ENCODE measurements at places on chromosomes 16 and 17. TPM values are rescaled to one million over a fixed set of nuclear protein-coding genes. Genes with fewer than 3 reads are reported as not detected.
A peak's percentile ranks its signal among the peaks of the same experiment; 100 is the strongest.

Gene FBXL16
- total RNA-seq = 29.3 TPM

DNA sequence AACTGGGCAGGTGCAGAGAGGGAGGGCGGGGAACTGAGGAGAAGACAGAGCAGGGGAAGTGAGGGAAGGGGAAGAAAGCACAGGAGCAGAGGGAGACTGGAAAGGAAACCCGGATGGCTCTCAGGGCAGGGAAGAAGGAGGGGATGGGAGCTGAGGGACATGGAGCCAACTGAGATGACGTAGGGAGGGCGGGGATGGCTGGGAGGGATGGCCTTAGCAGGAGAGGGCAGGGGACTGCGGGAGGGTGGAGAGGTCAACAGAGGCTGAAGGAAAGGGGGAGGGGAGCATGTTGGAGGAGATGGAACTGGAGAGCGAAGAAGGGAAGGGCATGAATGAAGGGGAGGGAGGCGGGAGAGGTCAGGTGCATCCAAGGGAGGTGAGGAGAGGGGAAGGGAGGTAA lies 81.9 kb downstream of the KCNJ12 start:
- DNase-seq = no peak

- DNase-seq = no peak
Observed at GRCh38 chr16:57472665-57473060, 10.2 kb downstream of the POLR2C start.

Gene ABCC12
- total RNA-seq = not detected

DNA sequence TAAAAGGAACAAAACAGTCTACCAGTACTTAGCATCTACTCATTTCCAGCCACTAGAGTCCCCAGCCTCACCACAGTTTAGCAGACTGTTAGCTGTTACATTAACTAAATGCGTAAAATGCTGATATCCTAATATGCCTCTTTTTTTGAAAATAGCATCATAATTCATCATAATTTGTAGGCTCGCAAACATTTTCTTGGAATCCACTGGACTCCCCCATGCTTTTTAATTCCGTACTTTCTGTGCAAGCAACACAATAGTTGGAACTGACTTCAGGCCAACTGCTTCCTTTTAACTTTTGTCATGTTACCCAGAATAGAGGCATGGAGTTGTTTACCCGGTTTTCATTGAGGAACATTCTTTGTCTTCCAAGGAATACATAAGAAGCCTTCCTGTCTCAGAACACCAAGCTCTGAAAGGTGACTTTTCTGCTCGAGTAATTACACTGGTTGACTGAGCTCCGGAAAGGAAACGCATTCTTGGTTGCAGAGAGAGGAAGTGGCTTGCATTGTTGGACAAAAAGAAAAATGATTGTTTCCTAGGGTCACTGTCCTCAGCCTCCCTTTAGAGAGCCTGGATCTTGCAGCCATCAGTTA lies 30.9 kb upstream of the SEC14L1 start:
- DNase-seq = no peak

- no peak for DNase-seq
Observed at GRCh38 chr17:75902406-75902805, 2.3 kb downstream of the MRPL38 start.

GRCh38 chr16:30896261-30896888 lies at the start of gene CTF1:
CTF1 (plus strand) TSS chr16:30896614; CDS start chr16:30896644, 30 bp downstream.
- DNase-seq = peak; percentile 64

DNA sequence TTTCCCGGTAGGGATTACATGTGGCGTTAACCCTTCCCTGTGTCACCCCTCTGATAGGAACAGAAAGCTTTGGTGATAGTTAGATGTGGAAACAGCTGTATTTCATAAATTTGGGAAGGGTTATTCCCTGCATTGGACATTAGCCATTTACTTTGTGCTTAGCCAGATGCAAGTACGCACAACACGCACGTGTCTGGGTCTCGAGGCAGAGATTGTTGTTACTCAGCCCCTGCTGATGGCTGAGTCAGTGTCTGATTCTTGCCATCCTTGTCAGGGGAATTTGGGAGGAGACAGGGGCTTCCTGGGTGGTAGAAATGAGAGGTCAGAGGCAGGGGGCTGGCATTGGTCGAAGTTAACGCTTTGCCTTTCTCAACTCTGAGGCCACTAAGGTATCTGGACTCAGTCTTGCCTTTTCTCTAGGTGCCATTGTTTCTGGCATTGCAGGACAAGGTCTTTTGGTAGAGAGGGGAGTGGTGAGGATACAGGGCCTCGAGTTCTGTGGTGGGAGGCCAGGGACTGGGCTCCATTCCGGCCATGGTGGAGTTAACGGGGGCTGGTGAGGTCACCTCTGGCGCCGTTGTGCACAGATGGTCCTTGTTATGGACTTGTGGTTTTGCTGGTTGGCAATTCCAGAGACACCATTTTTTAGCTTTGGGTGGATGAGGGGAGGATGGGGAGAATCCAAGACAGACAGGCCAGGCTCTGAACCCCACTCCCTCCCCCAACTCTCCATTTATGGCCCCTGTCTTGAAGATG lies 8.2 kb downstream of the MMP2 start:
- no peak for DNase-seq

GRCh38 chr17:9839433-9839832 lies 13.7 kb downstream of the GLP2R start:
- DNase-seq = no peak

GRCh38 chr17:81599719-81600486 lies 37.0 kb downstream of the NPLOC4 start:
- DNase-seq = no peak

GRCh38 chr17:47703671-47704070 lies 9.7 kb downstream of the TBKBP1 start:
- DNase-seq = no peak

- no peak for DNase-seq
Observed at GRCh38 chr16:14378689-14379467, 251.2 kb downstream of the PARN start.

Gene LRRC75A
- 7.4 TPM for total RNA-seq

GRCh38 chr17:607361-608147 lies 107.1 kb downstream of the VPS53 start:
- no peak for DNase-seq

- no peak for DNase-seq
Observed at GRCh38 chr16:76232704-76233103, 44.5 kb upstream of the CNTNAP4 start.
